Mucosa of descending colon (tissue), 3 donors: ENCODE measurements at places on chromosomes 1 and 21. TPM values are rescaled to one million over a fixed set of nuclear protein-coding genes. Genes with fewer than 3 reads are reported as not detected.
A peak's percentile ranks its signal among the peaks of the same experiment; 100 is the strongest.

Gene NCMAP
- total RNA-seq, result 1.9 TPM

DNA sequence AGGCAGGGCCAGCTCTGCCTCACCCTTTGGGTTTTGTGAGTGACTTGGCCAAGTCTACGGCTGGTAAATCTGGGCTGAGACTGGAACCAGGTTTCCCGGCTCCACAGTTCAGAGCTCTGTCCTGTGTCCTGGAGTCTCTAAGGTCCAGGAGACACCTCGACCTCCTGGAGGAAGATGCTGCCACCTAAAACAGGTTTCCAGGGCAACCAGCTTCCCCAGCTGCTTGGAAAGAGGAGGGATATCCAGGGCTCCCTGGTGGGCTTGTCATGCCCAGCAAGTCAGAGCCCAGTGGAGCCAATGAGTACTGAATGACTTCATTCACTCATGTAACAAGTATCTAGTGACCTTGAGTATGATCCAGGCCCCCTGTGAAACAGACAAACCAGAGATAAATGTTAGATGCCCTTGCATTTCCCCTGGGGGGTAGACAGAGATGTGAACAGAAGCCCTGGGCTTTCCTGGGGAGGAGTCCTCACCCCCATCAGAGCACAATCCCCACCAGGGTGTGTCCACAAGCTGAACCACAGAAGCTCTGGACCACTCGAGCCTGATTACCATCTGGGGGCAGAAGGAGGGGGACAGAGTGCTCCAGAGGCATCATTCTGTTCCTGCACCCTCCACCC, 181.2 kb upstream of the RAB4A start:
- no peak for DNase-seq

- DNase-seq, result peak; percentile 26
Observed at GRCh38 chr1:156464335-156464734, 36.2 kb downstream of the MEF2D start.

DNA sequence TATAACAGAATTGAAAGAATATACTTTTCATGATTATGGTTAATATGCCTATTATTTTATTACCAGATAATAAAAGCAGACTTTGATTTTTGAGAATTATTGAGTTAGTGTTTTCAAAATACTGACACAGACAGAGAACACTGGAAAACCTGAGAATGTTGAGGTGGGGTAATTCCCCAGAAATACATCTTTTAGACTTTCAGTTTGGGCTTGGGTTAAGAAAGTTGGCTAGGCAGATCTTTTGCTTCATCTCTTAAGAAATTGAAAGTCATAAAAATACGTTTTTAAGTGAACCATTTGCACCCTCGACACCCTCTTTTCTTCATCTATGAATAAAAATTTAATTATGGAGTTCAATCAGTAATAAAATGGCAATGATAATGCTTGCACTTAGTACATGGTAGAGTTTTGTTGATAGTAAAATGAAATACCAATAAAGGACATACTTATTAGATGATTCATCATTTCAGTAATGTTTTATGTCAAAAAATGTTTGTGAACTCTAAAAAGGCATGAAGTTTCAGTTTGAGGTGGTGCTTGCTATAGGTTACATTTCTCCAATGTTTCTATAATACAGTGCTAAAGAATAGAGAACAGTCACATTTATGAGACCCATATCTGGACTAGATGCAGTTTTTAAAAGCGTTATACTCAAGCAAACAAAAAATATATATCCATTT, 1.9 kb upstream of the SAMSN1 start:
- no peak for DNase-seq

DNA sequence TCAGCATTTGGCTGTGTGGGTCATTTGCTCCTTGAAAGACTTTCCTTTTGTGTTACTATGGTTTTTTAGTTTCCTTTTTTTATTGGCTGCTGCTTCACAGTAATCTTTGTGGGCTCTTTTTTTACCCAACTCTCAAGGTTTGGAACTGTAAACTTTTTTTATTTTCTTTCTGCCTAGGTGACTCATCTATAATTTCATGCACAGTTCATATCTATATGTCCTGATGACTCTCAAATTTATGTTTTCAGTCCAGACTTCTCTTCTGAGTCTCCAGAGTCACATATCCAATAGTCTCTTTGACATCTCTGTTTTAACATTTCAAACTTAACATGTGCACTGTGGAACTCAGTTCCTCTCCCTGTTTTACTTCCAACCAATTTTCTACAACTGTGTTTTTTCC, 83.4 kb downstream of the ATF6 start:
- no peak for DNase-seq

GRCh38 chr1:94864821-94865220, 44.7 kb downstream of the SLC44A3 start:
- DNase-seq, result no peak

GRCh38 chr1:85148524-85149250, 52.1 kb downstream of the SYDE2 start:
- no peak for DNase-seq
